Panc1 (cell line): ENCODE measurements at places on chromosomes 2 and 18.

DNA sequence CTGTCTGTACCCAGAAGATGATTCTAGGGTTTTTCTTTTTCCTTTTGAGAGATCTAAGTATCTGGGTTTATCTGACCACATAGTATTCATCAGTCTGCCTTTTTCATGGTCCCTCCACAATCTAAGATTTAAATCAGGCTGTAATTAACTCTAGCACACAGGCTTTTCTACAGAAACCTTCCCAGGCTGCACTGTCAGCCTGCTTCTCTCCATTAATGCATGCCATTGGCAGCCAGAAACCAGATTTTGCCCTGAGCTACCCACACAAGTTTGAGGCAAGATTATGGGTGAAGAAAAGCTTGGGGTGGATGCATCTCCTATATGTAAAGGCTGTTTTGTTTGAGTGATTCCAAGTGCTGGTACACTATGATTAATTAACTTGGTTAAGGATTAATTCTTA, 45.7 kb upstream of the EML4 start:
- no peak for DNase-seq

- DNase-seq, result no peak
Measured at GRCh38 chr2:29160184-29160583, 45.0 kb downstream of the CLIP4 start.

GRCh38 chr2:36701391-36701795, 4.9 kb downstream of the VIT start:
- no peak for DNase-seq

DNA sequence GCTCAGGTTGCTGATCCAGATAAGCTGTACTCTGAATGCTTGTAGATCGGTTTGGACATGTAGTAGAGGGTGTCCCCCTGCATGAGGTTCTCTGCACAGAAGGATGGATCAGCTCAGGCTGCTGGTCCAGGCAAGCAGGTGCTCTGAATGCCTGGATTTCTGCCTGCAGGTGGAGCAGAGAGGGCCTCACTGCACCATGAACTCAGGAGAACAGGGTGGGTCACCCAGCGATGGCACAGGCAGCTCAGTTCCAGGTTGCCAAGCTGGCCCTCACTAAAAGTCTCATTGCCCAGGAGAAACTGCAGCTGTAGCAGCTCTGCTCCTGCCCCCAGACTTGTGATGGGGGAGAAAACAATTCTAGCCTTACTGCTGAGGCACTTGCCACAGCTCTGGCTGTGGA, 491.8 kb downstream of the XIRP2 start:
- no peak for DNase-seq

GRCh38 chr18:73879766-73880165, 267.9 kb downstream of the FBXO15 start:
- no peak for DNase-seq
